ENCODE measurements at places on chromosomes 5 and 9. TPM values are rescaled to one million over a fixed set of nuclear protein-coding genes. Genes with fewer than 3 reads are reported as not detected.

DNA sequence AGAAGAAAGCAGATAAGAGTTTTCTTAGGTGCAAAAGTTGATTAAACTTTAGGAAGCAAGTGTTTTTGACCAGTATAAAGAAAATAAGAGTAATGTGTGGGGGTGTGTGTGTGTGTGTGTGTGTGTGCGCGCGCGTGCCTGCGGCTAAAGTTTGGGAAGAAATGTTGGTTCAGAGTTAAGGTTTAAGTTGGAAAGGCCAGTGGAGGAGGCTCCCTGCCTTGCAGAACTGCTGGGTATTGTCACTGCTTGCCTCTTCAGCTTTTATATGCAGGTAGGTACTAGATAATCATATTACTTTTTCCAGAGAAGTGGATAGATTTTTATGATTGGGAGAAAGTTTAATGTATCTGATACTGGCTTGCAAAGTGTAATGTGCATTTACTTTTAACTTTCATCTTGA, 2.0 kb downstream of the PIK3R1 start:
- DNase-seq: no peak

The GDA gene
- 1.2 TPM for total RNA-seq

The BAAT gene
- total RNA-seq: not detected

GRCh38 chr9:94586316-94586715, 7.3 kb downstream of the FBP2 start:
- DNase-seq: no peak

DNA sequence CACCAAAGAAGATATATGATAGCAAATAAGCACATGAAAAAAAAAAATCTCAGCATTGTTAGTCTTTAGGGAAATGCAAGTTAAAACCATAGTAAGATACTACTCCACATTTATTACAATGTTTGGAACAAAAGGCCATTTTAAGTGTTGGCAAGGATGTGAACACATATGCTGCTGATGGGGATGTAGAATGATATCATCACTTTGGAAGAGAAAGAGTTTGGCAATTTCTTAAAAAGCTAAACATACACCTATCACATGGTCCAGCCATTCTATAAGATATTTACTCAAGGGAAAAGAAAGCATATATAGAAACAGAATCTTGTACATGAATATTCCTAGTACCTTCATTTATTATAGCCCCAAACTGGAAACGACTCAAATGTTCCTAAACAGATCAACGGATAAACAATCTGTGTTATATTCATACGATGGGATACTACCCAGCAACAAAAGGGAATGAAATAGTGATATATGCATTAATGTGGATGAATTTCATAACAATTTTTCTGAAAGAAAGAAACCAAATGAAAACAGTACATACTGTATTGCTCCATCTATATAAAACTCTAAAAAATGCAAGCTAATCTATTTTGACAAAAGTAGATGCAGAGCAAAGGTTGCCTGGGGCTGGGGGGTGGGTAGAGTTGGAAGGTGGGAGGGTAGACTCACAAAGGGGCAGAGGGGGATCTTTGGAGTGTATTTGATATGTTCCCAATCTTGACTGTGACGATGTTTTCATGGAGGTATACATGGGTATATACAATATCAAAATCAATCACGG, 45.7 kb upstream of the SMAD5 start:
- no peak for DNase-seq

DNA sequence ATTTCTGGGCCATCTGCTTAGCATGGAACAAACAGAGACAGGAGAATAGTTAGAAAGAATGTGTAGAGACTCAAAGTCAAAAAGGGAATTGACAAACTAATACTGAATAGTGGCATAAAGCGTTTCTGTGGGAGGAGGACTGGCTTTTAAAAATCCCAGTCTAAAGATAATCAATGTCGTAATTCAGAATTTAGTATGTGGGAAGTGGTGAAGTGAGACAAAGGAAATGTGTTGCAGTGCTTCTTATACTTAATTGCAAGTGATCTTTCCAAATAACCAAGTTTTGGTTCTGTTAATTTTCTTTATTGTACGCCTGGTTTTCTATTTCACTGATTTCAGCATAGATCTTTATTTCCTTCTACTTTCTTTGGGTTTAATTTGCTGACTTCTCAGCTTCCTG, 133.2 kb downstream of the ENTREP1 start:
- DNase-seq: no peak

The SLC26A2 gene
- total RNA-seq: 11.9 TPM

GRCh38 chr9:135310134-135310533, 169.4 kb upstream of the PPP1R26 start:
- DNase-seq: no peak

GRCh38 chr5:9015260-9015936, 530.5 kb downstream of the SEMA5A start:
- no peak for DNase-seq

DNA sequence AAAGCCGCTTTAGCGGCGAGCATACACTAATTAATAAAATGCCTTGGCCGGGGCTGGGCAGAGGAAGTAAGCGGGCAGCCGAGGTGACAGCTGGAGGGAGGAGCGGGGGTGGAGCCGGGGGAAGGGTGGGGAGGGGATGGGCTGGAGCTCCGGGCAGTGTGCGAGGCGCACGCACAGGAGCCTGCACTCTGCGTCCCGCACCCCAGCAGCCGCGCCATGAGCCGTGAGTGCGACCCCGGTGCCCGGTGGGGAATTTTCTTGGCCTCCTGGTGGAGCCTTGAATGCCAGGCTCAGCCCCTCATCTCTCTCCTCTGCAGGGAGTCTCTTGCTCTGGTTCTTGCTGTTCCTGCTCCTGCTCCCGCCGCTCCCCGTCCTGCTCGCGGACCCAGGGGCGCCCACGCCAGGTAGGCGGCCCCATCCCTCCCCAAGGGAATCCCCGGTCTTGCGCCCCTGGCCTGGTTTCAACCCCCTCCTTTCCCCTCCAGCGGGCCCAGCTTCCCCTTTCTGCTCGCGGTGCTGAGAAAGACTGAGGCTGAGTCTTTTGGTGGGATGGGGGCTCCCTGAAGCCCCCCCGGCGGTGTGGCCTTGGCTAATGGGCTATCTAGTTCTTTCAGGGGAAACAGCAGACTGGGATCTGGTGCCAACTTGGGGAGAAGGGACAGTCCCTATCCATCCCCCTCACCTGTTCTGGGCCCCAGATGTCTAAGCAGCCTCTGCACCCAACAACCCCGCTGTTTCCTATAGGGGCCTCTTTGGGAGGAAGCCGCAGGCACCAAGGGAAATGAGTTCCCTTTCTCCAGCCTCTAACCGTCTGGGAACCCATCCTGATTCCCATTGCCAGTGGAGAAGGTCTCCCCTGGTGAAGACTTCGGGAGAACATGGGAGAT, at the start of gene PTGS1:
Gene PTGS1, plus strand, starts transcription at position 156 of the 887 bp plus-strand sequence. Its CDS starts 61 bp downstream, at position 217.
- DNase-seq: no peak

DNA sequence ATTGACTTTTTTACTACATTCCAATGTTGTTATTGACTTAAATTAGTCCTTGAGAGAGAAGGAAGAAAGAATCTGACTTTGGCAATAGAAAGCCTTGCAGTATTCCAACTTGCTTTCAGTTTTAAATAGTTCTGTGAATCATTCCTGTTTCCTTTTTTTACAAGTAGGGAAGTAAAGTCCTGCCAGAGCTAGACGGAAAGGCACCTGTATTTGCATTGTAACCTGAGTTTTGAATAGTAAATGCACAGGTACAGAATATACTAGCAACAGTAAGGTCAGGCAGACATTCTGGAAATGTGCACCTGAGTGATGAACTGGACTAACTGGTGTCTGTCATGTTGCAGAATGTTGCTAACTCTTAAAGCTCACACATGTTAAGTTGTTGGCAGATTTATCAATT, 100.9 kb downstream of the PRKACG start:
- DNase-seq: no peak

DNA sequence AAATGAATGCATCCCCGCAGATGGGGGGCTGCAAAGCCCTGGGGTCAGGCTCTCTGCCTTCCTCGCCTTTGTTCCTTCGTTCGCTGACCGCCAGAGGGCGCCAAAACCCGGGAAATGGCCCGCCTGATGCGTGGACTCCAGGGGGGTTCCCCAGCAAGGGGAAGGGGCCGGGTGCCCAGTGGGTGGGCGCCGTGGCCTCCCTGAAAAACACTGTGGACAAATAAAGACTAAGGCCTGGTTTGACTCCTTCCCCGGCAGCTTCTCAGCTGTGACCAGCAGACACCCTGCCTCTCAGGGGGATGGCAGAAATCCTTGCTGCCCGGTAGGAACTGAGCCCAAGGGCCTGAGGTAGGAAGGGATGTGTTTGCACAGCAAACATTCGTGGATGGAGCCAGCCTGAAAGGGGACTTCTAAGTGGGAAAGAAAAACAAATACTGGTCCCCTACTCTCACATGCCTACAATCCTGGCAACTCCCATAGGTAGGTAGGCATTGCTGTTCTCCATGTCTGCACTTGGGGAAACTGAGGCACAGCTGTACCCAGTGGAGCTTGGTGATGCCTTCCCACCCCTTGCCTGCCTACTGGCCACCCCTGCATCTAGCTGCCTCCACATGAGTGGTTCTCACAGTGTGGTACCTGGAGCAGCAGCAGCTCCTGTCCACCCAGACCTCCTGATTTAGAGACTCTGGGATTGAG, 57.7 kb downstream of the DUSP1 start:
- DNase-seq: no peak
